Activated CD8-positive, alpha-beta T cell treated with anti-CD3 and anti-CD28 coated beads, Interleukin-2, amount 10 ng/mL, durations not matched to agents 7 days and 5 days (primary cell): ENCODE measurements at places on chromosomes 12 and 14. TPM values are rescaled to one million over a fixed set of nuclear protein-coding genes. Genes with fewer than 3 reads are reported as not detected.

DNA sequence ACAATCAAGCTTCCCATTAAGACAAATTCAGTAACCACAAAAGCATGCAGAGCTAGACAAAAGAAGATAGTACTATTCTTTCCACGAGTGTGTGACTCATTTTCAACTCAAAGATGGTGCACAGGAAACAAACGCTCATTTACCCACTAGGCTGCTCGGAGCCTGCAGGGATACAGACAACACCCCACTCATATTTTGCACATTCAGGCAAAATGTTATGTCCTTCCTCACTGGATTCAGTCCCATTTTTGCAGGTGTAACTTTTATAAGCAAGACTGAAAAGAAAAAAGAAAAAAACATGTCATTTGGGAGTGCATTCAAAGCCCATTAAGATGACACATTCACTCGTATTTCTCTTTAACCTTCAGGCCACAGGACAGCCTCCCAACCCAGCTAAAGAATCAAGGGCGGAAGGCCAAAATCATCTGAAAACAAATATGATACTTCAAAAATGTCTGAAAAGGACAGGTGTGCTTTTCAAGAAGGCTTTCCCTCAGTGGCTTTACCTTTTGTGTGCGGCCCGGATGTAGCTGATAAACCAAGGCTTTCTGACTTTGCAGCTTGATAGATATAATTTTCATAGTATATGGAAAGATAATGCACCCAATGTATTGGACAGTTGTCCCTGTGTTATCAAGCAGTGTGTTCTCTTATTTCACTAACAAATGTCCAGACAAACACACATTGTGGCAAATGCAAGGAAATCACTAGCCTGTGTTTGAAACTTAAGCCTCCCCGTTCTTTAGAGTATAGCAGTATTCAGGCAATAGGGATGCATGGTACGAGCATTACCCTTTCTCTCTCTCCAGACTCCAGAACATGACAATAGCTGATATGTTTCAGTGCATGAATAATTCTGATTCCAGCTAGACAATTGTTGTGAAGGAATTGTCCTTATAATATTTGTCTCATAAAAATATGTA is 147.8 kb upstream of the KRR1 start:
- DNase-seq, result peak; percentile 30

DNA sequence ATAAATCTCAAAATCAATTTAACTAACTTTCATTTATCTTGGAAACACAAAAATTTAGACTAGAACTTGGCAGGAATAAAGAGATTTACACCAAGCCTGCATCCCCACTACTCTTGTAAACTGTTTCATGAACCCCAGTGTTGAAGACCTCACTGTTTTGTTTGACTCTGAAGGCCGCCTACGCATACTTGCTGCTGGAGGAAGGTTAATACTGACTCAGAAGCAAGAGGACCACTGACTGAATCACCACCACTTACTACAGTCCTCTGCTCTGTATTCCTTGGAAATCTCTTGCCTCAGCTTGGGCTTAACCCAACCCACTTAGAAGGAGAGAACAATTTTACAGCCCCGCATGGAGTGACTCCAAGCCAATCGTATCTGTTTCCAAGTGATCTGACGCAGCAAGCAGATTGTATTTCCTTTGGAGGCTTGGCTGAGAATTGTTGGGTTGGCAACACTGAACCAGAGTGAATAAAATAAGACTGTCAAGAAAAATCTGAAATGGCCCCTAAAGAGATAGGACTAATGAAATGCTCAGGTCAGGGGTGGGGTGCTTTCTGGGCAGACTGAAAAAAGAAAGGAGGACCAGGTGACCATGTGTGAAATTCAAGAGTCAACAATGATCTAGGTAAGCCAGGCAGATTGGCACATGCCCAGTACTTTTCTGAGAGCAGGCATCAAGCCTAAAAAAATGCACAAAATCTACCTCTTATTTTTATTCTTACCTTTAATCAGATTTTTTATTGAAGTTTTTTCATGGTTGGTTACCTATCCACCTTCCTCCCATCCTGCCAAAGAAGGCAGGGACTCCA is 248.6 kb downstream of the ZFP36L1 start:
- DNase-seq, result no peak

GRCh38 chr14:40476005-40476404 is 1043.8 kb upstream of the FBXO33 start:
- DNase-seq, result no peak

DNA sequence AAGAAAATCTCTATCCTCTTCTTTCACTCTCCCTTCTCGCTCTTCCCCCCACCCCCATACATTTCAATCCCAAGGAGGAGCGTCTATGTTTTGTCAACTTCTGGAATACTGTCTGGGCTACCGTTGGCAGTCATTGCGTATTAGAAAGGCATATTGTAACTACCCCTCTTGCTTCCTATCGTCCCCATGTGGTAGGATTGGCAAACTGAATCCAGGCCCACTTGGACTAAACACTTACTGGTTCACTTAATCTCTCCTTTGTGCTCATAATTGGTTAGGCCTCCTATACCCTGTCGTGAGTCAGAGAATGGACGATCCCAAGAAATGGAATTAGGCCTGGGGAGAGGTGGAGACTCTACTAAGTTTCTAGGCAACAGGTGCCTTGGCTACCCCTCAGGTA is 68.8 kb upstream of the SLC8A3 start:
- DNase-seq, result peak; percentile 40

DNA sequence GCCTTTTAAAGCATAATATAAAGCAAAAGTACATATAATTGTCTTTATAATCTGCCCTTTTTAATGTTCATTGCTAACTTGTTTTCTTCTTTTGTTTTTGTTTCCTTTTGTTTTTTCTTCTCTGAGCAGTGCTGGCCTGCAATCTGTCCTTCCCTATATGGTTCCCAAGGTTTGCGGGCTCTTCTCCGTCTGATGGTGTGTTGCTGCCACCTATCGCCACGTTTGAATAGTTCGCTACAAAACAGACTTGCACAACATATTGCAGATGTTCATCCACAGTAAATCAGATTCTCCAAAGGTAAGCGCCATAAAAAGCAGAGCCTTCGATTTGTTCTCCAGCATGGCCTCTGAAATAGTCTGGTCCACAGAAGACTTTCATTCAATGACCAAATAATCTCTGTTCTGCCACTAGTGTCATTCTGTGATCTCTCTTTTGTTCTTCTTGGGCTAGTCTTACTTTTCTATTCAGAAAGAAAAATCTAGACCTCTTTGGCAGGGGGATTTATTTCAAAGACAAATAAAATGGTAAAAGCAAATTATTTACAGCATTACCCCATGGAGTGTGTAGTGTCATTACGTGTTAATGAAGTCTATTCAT is 33.5 kb downstream of the C12orf50 start:
- peak; percentile 51 for DNase-seq

DNA sequence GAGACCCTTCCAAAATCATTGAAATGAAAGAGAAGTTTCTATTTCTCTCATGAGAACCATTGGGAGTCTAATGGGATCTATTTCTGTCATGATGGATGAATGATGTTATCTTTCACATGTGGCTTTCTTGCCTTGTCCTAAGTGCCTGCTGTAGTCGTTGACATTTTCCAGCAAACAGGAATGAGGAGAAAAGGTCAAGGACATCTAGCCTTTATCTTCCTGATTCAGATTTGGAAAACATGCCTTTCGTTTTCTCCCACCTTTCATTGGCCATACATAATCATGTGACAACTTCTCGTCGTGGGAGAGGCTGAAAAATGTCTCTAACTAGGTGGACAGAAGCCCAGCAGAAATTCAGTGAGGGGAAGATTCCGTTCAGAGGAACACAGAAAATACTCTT is 94.5 kb downstream of the PCNX1 start:
- no peak for DNase-seq

DNA sequence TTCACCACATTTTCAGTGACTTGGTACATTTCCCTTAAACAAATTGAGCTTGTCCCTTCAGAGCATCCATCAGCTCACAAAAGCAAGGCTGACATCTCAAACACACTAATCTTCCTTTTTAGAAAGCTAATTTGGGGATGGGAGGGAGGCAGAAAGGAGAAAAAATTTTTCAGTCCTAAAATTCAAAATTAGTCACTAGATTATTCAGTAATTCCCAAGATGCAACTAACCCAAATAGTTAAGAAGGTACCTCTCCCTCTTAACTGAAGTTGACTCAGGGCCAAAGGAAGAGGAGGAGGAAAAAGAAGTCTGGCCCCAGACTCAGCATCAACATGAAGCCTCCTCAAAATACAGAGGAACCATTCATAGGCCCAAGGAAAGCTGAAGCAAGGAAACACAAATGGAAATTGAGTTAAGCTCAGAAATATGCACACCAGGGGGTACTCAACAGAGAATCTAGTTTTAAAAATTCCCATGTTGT is 21.7 kb downstream of the CBX5 start:
- DNase-seq, result no peak

GRCh38 chr12:1797011-1797901 is 23.1 kb upstream of the LRTM2 start:
- peak; percentile 61 for DNase-seq

DNA sequence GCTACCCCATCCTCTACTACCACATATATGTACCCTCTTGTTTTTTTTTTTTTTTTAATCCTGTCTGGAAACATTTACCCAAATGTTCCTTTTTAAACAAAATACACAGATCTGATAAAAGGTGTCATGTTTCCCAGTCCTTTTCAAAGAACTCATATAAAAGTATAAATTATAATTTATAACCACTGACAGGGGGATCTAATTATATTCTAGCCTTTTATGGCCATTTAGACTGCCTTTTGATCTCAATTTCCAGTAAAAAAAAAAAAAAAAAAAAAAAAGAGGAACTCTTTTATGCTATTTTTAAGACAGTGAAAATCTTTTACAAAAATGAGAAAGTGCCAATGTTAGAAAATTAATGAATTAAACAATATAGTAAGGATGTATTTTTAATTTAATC is 65.0 kb downstream of the NAV3 start:
- no peak for DNase-seq

DNA sequence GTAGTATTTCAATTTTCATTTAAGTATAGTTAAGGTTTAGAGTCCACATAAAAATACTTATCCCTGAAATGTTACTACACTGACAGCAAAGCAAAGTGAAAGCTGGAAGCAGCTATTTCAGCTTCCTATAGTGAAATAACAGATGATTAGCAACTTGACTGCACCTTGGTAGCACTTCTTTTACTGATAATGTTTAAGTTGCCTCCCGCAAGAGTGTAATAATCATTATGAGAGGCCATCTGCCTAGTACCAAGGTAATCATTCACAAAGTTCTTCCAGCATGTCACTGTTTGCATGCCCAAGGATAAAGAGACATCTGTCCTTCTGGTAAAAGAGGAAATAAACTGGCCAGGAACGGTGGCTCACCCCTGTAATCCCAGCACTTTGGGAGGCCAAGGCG is 69.8 kb downstream of the LIN7A start:
- DNase-seq, result no peak

DNA sequence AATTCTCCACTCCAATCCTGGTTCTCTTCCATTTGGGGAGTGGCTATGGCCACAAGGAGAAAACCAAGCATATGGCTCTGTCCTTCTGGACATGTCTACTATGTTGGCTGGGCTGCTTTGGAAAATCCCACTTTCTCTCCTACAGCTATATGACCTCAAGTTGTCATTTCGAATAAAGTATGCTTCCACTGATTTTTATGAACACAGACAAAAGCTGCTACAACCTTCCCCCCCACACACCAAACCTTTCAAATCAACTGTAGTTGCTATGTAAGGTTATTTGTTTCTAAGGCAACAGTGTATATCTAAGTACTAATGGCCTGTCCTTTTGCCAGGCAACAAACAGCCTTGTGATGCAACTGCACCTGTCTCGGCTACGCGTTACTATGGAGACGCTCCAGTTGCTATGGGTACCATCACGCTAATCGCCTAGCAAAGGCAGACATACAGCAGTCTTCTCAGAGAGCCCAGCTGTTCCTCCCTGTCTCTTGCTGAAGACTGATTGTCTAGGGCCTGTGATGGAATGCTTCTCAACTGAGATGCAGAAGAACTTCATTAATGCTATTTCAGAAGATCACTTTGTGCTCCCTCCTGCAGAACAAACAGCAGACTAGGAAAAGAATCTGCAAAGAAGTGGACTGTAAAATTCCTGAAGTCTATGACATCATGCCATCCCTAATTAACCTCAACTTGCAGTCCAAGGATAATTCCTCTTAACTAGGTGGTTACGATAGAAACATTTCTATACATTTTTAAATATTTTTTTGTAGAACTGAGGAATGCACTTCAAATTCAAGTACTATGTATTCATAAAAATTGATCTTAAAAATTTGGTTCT is 67.6 kb downstream of the FOXN3 start:
- no peak for DNase-seq

Gene CLEC6A
- total RNA-seq, result not detected

Gene TAS2R10
- total RNA-seq, result not detected

Gene KLRK1
- 117 TPM for total RNA-seq

Gene SLC7A8
- 0.24 TPM for total RNA-seq

Gene MYH6
- not detected for total RNA-seq

Gene LRP1
- 0.39 TPM for total RNA-seq
